Hematopoietic multipotent progenitor cell treated with erythropoietin and hydrocortisone succinate and interleukin-3 and kit ligand, for 17 days (in vitro differentiated cells): ENCODE measurements at places on chromosomes 7 and 10.

DNA sequence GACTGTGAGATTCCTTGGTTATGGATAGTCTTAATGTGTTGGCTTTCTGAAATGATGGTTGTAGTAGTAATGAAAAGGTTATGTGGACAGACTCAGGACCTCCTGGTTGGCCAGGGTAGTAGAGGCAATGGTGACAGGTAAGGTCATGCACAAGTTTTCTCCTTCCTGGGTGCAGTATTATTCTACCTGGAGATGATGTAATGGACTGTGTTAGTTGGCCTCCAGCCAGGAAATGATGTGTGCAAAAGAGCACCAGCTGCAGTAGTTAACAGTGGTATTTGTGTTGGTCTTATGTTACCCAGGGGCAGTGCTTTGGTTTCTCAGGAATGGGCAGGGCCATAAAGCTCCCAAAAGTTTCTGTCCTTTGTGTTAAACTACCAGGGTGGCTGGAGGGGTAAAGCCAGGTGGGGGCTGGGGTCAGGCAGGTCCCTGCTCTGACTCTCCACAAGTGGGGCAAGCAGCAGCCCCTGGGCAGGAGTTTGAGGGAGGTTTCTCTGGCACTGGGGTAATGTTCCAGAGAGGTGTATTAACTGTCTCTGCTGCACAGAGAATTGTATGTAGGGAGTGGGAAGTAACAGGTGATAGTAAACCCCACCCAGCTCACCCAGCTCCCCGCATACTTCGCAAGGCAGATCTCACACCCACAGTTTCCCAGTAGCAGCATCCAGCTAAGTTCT lies 36.3 kb downstream of the GPR22 start:
- DNase-seq, result peak; percentile 34

DNA sequence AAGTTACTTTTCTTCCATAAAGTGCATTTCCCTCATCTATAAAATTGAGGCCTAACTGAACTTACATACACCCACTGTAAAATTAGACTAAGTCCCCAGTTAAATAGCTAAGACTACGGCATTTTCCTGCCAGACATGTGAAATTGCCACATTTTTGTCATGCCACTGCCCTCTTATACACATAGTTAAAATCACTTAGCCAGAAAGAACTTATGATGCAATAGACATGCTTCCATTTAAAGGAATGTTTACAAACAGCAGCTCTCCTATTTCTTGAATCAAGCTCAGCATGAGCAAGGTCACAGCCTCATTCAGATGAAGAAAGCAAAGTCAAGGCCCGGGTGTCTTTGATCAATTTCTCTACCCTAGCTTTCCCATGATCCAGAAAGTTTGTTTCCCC lies 175.7 kb downstream of the LRRN3 start:
- DNase-seq, result no peak

GRCh38 chr7:16526742-16527540 lies at the start of gene LRRC72:
TSS of gene LRRC72 (plus strand) at chr7:16526825. CDS start at chr7:16526953, 128 bp downstream.
- no peak for DNase-seq

DNA sequence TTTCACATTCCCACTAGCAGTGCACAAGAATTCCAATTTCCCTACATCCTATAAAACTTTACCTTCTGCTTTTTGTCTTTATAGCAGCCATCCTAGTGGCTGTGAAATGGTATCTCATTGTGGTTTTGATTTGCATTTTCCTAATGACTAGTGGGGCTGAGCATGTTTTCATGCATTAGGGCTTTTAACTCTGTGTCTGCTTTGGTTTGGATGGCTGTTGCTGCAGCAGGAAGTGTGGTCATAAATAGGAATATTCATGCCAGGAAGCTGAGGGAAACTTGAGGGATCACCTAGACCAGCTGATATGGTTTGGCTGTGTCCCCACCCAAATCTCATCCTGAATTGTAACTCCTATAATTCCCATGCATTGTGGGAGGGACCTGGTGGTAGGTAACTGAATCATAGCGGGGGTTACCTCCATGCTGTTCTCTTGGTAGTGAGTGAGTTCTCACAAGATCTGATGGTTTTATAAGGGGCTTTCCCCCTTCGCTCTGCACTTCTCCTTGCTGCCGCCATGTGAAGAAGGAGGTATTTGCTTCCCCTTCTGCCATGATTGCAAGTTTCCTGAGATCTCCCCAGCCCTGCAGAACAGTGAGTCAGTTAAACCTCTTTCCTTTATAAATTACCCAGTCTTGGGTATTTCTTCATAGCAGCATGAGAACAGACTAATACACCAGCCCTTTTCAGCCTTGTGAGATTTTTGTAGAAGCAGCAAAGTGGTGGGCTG lies 181.8 kb upstream of the PITRM1 start:
- DNase-seq, result no peak

DNA sequence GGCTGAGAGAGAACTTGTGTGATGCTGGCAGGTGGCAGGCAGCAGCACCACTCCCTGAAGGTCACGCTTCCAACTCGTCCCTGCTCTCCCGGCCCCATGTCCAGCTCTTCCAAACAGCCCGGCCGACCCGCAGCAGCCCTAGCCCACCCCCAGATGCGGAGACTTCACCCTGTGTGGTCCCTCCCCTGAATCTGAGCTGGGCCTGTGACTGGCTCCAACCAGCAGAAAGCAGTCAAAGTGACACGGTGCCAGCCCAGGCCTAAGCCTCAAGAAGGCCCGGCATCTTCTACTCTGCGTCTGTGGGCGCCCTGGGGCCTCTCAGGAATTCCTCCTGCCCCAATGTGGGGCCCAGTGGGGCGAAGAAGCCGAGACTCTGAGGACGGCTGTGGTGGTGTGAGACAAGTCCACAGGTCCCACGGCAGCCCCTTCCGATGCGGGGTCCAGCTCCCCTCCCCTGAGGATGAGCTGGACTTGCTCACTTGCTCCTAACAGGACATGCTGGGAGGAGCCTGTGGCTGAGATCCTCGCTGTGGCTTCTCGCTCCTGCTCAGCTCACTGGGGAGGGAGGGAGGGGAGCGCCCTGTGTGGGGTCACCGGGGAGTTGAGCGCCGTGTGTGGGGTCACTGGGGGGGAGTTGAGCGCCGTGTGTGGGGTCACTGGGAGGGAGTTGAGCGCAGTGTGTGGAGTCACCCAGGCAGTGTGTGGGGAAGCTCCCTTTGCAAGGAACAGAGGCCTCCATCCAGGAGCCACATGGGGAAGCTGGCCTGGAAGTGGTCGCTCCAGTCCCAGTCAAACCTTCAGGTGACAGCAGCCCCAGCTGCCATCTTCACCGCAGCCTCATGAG lies 9.5 kb downstream of the STK32C start:
- DNase-seq, result no peak

DNA sequence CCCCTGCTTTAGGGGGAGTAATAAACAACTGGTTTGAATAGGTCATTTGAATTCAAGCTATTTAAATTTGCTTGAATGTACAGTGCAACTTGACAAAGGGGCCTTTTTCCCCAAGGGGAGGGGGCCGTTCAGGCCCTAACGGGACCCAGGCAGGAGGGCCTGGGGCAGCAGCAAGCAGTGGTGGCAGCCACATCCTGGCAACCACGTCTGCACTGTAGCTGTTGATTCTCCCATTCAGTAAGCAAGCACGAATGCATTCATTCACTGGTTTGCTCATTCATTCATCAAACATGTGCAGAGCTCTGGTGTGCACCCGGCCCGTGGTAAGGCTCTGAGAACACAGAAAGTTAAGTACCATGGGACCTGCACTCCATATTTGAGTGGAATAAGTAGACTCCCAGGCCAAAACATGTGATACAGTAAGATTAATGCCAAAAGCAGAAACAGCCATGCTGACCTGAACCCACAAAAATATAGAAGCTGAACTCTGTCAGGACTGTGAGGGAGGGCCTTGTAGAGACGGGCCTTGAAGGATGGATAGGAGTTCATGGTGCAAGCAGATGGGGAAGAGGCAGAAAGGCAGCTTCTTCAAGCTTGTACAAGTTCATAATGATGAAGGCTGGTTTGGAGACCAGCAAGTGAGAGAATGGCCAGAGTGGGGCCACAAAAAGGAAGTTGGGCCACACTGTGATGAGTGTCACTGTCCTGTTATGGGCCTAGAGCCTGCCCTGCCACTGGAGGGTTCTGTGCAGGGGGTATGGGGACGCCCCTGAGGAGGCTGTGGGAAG lies 29.3 kb upstream of the C10orf53 start:
- no peak for DNase-seq

- no peak for DNase-seq
These were observed 259.5 kb upstream of the HGF start for GRCh38 chr7:82029236-82029913.

GRCh38 chr7:149188637-149189259 lies 6.6 kb upstream of the ZNF282 start:
- DNase-seq, result no peak

GRCh38 chr10:30853066-30853465 lies 178.6 kb downstream of the ZNF438 start:
- no peak for DNase-seq

GRCh38 chr7:39164887-39165286 lies 187.2 kb downstream of the POU6F2 start:
- DNase-seq, result no peak

GRCh38 chr10:71812016-71812912 lies 38.8 kb downstream of the PSAP start:
- DNase-seq, result peak; percentile 76

DNA sequence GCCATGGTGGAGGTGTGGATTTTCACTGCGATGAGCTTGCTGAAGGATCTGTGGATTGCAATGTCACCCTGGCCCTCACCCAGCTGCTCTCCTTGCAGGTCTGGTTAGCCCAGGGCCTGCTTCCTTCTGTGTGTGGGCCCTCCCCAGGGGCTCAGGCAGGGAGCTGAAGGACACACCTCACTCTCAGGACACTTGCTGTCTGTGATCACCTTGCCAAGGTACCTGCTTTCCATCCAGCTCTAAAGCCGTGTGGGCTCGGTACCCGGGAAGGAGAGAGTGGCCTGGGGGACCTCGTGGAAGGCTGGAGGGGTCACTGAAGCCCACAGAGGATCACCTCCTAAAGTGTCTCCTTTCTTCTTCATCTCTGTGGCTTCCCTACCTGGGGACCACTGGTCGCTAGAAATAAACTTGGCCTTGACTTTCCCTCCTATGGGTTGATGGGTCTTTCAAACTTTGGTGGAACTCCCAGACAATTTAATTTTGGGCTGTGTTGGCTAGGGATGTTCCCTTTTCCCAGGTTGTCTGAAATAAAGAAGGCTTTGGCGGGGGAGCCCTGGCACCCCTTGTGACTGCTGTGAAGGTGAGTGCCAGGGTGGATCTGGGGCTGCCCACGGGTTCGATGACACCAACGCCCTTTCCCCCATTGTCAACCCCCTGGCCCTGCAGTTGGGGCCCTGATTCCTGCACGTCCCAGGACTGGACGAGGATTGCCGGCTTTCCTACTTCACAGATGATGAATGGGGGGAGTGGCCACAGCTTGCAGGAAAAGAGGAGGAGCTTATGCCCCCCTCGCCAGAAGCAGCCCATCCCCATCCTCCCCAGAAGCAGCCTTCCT lies 331.0 kb downstream of the ADARB2 start:
- DNase-seq, result no peak
